Subcutaneous adipose tissue (tissue), 4 donors: ENCODE measurements at places on chromosomes 7 and 10. TPM values are rescaled to one million over a fixed set of nuclear protein-coding genes. Genes with fewer than 3 reads are reported as not detected.

The TMEM184A gene
- 0.17 TPM for total RNA-seq

The KIF20B gene
- total RNA-seq = 5.3 TPM

The CCL26 gene
- total RNA-seq = not detected

The PTPRZ1 gene
- 0.98 TPM for total RNA-seq

The SLC39A12 gene
- 0.17 TPM for total RNA-seq
